Daoy (cell line): ENCODE measurements at places on chromosomes 5 and 9. TPM values are rescaled to one million over a fixed set of nuclear protein-coding genes. Genes with fewer than 3 reads are reported as not detected.

GRCh38 chr9:104073770-104074133 is 20.4 kb upstream of the SMC2 start:
- no peak for DNase-seq

DNA sequence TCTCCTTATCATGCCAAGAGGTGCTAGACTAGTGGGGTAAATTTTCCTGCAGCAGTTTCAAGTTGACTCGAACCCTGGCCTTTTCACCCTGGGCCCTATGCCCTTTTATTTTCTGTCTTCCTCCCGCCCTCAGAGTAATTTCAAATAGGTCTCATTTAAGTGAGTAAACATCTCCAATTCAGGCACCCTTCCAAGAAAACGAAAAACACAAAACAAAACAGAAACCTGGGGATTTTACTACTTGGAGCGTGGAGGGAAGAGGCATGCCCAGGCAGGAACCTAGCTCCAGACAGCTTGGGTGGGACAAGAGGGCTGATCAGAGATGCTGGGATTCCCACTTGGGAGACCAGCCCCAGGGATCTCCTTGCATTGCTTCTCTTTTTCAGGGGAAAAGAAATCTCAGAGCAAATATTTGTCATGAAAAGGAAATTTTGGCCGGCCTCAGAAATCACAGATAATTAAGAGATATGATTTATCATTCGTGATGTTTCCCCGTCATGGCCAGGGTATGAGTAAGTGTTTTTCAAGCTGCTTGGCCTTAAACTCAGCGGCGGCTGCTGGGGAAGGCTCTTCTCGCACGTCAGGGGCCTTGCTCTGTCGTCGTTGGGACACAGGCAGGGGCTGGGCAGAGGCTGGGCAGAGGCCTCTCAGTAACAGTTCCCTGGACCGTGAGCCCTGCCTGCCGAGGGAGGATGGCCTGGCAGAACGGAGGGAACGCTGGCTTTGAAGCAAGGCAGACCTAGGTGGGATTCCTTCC is 248.6 kb upstream of the KLF4 start:
- peak; percentile 72 for DNase-seq

DNA sequence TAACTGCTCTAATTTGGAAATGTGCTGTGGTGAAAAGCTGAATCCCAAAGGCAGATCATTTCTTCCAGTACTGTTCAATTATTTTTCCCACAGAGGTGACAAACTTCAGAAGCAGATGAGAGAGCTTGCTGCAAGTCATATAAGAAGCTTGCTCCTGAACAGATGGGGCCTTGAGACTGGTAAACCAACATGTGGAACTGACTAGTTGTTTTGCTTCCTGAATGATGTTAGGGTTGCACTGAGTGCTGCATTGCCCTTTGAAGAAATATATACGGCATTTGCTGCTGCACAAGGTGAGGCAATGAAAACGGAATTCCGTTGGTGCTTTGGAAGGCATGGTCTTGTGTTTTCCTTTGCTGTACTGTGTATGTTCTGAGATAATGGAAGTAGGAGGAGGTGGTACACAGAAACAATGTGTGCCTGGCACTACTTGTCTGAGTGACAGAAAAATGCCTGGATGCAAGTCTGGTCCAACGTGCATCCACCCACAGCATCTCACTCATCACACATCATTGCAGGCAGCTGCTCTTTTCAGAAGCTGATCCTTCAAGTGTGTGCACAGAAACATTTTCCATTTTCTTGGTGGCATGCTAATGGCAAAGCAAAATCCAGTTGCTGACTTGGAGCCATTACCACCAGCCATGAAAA is 76.9 kb downstream of the ANKH start:
- no peak for DNase-seq

- DNase-seq = no peak
These were observed 315 bp downstream of the PIK3R1 start for GRCh38 chr5:68215898-68216244.

DNA sequence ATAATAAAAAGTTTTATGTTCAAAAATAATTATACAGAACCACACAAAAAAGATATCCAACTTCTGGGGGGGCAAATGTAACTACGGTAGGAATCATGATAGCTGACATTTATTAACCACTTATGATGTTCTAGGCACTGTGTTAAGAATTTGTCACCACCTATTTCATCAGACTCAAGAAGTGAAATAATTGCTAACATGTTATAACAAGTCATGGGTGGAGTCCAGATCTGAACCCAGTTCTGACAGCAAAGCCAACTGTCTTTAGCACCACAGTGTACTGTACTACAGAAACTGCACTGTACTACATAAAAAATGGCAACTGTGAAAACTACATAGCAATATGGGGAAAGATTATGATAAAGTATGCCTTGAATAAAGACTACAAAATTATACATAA is 3.0 kb upstream of the SAP30L start:
- no peak for DNase-seq

GRCh38 chr5:134837530-134838181 is 8.1 kb upstream of the C5orf24 start:
- no peak for DNase-seq

The TNFSF15 gene
- under 0.01 TPM in 1 of 2 replicates, not detected in the other for total RNA-seq

The EQTN gene
- not detected in 2 replicates for total RNA-seq

The PAPPA gene
- 8.3 and 9.9 TPM in 2 replicates for total RNA-seq
